Fibroblast of mammary gland (primary cell): ENCODE measurements at places on chromosomes 1 and 21.

DNA sequence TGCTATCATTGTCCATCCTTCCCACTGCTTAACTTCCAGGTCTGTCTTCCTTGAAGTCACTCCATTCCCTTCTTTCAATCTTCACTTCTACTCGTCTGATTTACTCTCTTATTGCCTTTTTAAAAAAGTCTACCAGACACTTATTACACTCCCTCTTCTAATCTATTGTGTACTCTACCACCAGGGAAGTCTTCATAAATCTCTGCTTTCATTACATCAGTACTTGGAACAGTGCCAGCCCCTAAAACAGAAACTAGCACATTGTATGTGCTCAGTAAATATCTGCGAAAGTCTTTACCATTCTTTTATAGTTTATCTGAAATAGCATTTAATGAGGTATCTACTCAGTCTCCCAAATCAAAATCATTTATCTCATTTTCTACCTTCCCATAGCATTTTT lies 236.4 kb downstream of the USH2A start:
- DNase-seq: peak; percentile 4

- DNase-seq: peak; percentile 75
Measured at GRCh38 chr1:154445040-154445472, 39.9 kb downstream of the IL6R start.

DNA sequence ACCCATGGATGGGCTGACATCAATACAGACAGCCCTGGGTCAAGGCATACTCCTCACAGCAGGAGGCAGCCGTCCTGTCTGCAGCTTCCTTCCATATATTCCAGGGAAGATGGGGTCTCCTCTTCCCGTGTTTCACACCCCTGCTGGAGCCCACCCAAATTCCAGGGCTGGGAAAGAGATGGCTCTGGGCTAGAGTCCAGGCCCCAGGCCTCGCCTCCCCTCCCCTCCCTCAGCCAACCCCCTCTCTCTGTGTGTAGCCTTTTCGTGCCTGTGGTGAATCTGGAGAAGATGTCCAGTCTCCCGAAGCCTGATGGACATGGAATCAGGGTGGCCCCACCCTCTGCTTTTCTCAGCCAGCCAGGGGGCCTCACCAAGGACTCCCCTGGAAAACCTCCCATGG lies 3.6 kb downstream of the ATXN7L2 start:
- no peak for DNase-seq

DNA sequence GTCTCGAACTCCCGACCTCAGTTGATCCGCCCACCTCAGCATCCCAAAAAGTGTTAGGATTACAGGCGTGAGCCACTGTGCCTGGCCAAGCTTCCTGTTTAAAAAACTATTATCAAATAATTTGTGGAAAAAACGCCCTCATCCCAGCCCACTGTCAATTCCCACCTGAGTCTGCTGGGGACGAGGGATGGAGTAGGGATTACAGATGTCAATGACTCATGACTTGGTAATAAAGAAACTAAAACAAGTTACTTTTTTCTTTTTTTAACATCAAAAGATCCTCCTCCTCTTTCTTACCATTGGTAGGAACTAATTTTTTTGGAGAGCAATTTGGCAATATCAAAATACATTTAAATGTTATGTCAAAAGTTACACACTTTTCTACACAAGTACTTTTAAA lies 9.7 kb downstream of the CNN3 start:
- DNase-seq: peak; percentile 55

DNA sequence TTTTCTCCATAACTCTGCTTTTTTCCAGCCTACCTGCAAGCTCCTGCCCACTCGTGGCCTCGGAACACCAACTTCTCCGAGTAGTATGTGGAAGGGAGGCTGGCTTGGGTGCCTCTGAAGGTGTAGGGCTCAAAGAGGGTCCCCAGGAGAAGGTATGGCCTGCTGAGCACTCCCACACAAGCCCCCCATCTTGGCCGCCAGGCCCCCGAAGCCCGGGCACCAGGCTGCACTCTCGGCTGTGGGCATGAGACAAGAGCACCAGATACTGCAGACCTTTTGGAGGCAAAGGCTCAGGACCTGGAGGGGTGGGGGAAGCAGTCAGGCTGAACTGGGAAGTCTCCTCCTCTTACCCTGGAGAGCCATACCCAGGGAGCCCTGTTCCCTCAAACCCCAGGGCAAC lies 1.7 kb downstream of the ZNF692 start:
- DNase-seq: no peak

GRCh38 chr1:185537596-185537995 lies 196.6 kb upstream of the HMCN1 start:
- DNase-seq: no peak

GRCh38 chr1:94623560-94624148 lies 82.1 kb upstream of the F3 start:
- DNase-seq: no peak

DNA sequence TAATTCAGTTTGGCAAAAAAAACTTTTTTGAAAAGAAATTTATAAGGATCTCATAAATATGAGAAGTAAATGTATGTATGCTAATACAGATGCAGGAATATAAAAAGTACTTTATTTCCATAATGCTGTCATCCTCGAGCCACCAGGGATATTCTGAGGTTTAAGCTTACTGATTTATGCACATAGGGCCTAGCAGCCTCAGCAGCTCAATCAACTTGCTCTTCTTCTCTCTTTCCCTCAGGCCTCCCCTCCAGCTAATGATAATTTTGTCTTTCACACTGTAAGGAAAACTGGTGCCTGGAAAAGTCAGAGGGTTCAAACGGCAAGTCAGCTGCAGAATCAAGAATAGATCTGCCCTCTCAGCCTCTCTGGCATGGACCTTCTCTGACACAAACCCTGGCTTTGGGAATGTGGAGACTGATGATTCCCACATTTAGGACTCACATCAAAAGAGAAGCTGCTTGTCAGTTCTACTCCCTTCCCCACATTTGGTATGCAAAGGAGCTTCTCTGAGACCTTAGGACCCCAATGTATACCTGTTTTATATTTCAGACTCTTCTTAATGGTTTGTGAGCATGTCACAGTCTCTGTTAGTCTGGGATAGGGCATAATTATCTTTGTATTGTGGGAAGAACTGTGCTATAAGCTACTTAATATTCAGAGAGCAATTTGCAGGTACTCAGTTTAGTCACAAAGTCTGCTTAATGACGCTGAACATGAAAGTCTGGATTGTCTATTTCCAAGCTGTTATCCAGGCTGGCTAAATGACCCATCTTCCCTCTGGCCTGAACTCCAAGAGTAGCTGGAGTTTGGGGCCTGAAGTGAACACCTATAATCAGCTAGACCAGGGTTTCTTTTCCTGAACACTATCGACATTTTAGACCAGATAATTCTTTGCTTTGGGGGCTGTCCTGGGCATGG lies 52.1 kb upstream of the DIPK1A start:
- DNase-seq: no peak

- peak; percentile 77 for DNase-seq
Measured at GRCh38 chr1:153750026-153750995, 22.5 kb downstream of the INTS3 start.

GRCh38 chr1:94755675-94756074 lies 64.5 kb upstream of the SLC44A3 start:
- DNase-seq: peak; percentile 99

DNA sequence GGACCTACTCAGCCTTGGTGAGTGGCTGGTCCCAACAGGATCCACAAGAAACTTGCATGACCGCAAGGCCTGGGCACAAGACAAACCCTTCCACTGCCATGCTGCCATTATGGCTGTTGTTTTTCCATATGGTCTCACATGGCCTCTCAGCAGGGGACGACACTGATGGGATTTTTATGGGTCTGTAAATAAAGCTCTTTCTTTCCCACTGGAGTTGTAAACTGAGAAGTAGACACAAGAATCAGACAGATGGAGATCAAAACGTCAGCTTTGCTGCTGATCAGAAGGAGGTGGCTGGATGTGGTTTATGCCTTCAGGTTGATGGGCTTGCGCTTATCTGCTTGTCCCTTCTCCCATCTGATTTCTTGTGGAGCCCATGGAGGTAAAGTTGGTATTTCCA lies 138.1 kb upstream of the KCNJ6 start:
- DNase-seq: no peak

- DNase-seq: peak; percentile 81
Measured at GRCh38 chr1:223135176-223135942, 7.7 kb downstream of the TLR5 start.

GRCh38 chr1:168443899-168444298 lies 99.9 kb downstream of the XCL2 start:
- no peak for DNase-seq

DNA sequence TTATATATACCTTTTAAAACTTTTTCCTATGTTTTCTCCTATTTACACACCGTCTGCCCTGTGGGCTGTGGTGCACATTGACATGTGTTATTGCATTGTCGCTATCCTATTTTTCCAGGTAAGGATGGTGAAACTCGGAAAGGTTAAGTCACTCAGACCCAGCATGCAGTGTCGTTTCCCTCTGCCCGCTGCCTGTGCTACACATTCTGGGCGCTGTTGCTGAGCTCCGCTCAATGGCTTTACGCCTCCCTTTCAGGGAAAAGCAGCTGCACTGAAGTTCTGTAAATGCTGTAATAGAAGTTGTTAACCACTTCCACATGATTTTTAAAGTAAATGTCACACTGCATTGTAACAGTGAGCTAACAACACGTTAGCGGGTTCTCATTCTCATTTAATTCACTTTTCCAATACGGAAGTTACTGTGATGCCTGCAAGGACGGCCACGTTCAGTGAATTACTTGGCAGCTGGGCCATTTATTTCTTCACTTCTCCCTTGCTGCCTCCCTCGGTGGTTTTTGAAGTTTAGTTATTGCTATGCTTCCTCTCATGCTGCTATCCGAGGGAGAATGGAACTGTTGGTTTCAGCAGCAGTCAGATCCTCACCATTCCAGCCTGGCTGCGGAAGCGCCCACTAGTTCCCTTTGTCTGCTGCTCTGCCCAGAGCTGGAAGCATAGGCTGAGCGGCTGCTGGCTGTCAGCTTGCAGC lies 288.7 kb downstream of the SPATA17 start:
- no peak for DNase-seq

DNA sequence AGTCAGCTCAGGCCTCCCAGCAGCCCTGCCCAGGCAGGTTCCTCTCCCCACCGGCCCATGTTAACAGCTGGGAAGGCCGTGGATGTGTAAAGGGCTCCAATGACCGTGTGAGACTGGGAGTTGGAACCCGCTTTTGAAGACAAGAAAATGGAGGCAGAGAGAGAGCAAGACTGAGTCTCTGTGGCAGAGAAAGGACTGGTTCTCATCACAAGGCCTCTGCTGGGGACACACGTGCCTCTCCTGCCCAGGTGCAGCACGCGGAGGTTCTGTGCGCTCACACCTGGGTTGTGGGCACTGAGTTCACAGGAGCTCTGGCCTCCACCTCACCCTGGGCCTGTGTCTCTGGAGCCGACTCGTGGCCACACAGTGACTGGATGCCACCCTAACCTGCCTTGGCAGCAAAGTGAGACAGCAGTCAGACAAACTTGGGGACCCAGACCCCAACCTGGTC lies 27.0 kb downstream of the RUNX3 start:
- no peak for DNase-seq

DNA sequence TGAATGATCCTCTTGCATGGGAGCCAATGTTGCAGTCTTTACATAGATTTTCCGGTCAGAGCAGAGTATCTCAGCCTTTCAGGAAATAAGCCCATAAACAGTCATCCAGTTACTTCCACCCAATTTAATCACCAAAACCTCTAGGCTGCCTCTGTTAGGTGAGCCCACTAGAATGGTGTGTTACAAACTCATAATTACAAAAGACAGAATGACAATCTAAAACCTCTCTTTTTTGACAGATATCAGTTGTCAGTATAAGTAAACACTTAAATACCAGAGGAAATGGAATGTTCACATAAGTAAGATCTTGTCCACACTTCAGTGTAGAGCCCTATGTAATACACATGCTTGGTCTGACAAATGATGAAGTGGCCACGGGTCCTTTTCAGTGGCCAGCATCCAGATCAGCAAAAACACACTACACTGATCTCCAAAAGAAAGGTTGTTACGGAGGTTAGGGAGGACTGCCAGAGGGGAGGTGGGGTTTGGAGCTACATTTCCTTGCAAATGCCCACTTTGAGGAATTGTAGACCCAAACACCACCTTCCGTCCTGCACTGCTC lies 71.3 kb upstream of the FBXO28 start:
- no peak for DNase-seq

DNA sequence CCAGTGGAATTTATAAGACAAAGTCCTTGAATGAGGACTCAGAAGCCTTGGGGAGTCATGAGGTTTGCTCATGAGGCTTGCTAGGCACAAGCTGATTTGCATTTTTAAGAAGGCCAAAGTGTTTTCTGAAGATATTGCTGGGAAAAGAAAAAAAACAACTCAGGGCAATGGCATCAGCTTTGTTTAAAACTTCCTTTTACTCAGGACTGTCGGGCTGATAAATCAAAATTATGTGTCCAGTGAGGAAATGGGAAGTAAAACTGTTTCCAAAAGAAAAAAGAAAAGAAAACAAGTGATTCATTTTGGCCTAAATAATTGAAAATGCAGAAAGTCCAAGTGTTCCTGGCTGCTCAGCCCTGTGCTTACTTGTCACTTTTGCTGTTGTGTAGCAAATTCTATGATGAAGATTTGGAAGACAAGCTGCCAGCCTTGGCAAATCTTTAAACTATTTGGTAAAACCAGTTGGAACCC lies 282.4 kb downstream of the HLX start:
- DNase-seq: peak; percentile 61

DNA sequence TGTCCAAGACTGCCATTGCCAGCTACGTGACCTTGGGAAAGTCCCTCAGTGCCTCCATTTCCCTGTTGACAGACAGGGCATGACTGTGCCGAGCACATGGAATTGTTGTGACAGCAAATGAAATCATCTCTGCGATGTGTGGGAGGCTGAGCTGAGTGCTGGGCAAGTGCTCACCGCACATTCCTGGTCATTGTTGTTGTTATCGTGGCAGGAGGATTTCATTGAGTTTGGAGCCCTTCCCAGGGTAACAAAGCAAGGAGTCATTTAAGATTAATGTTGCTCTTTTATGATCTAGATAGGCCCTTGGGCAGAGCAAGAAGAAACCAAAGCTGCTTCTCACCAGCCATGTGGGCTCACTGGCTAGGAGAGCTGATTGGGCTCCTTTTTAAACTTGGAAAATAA lies 39.6 kb upstream of the ITPKB start:
- DNase-seq: peak; percentile 94

- DNase-seq: no peak
Measured at GRCh38 chr1:66350001-66350547, 183.9 kb upstream of the SGIP1 start.

GRCh38 chr1:151855933-151856332 lies 2.4 kb upstream of the THEM5 start:
- no peak for DNase-seq

DNA sequence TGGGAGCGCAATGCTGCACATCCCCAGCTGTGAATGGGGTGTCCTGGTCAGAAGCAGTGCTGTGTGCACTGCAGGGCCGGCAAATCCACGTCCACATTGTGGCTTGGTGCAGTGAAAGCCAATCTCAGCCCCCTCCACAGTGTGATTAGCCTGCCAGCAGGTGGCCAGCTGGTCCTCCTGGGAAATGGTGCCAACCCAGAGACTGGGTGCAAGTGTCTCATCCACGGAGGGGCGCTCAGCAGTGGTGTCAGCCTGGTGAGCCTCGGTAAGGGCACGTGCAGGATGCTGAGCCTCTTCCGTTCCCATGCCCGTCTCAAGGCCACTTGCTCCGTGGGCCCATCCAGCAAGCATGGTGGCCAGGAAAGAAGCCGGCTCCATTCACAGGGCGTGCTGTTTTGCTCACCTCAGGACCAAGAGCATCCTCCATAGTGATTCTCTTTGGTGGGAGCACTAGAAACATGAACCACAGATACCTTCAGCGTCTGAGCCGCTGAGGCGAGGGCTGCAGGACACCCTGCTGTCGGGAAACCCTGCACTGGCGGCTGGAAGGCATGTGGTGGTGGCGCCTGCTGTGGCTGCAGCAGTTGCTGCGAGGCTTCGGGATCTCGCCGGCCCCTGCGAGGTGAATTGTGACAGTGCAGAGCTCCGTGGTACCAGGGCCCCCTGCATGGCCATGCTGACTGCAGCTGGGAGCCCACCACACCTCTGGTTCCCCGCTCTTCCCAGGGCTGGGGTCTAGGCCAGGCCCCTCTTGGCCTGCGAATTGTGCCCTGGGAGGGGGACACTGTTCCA lies 2.0 kb upstream of the SMYD3 start:
- DNase-seq: no peak
